ENCODE measurements at places on chromosomes 1 and 21.

DNA sequence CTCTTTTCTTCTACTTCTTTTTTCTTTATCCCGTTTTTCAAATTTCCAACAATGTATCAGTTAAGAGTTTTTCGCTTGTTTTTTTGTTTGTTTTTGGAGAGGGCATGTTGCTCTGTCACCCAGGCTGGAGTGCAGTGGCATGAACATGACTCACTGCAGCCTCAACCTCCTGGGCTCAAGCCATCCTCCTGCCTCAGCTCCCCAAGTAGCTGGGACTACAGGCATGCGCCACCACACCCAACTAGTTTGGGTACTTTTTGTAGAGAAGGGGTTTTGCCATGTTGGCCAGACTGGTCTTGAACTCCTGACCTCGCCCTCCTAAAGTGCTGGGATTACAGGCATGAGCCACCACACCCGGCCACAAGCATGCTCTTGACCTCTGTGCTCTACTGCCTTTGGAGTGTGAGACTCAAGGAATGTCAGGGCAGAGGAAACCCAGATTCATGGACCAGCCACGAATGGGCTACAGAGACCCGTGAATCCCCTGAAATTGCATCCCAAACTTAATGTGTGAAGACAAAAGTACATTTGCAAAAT is 65.1 kb upstream of the HSD17B7 start:
- no peak for DNase-seq

GRCh38 chr21:15772654-15773053 is 42.9 kb downstream of the USP25 start:
- no peak for DNase-seq

DNA sequence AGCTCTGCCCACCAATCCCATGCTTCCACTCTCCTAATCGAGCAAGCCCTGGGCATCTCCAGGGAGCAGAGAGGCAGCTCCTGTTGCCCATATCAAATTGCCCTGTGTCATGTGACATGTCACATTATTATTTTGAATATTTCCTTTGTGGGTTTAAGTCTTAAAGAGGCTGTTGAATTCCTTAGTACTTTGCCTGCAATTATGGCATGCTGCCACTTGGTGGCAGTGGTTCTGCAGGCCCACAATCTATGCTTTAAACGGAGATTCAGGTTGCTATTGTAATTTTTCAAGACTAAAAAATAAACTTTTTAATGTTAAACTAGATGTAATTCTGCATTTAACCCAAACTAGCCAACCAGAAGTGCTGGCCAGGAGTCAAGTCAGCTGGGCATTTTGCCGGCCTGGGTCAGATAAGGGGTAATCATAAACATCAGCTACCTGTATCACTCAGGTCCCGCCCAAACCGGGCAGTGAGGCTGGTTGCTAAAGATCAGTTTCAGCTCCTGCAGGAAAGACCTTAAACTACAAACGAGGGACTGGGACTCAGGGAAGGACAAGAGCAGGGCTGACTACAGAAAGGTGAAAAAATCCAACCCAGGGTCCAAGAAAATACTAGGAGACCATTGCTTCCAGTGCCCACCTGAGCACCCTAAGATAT is 37.3 kb upstream of the ARHGEF16 start:
- DNase-seq, result no peak

- DNase-seq, result no peak
Measured at GRCh38 chr1:33709783-33710718, 153.8 kb upstream of the HMGB4 start.

GRCh38 chr1:15757016-15757543 is 1.5 kb upstream of the FBLIM1 start:
- no peak for DNase-seq

DNA sequence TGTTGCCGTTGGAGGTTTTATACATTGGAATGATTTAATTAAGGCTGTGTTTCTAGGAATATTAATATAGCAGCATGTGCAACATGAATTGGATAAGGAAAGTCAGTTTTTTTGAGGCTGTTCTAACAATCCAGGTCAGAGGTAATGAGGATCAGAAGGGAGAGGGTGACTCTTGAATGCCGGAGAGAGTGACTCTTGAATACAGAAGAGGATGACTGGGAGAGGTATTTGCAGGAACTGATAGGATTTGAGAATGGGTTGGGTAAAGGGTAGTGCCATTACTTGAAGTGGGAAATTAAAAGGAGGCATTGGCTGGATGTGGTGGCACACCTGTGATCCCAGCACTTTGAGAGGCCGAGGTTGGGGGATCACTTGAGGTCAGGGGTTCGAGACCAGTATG is 55.6 kb upstream of the MACF1 start:
- no peak for DNase-seq

GRCh38 chr1:228142155-228142691 is 2.1 kb downstream of the GUK1 start:
- DNase-seq, result no peak

All from hematopoietic multipotent progenitor cell treated with erythropoietin and hydrocortisone succinate and interleukin-3 and kit ligand, for 17 days (in vitro differentiated cells).